NCI-H524 treated with DMSO at 0.1 percent for 48 hours (cell line): ENCODE measurements at places on chromosomes 16 and 17.

GRCh38 chr16:86455116-86455515 is 55.2 kb upstream of the FOXF1 start:
- no peak for DNase-seq

DNA sequence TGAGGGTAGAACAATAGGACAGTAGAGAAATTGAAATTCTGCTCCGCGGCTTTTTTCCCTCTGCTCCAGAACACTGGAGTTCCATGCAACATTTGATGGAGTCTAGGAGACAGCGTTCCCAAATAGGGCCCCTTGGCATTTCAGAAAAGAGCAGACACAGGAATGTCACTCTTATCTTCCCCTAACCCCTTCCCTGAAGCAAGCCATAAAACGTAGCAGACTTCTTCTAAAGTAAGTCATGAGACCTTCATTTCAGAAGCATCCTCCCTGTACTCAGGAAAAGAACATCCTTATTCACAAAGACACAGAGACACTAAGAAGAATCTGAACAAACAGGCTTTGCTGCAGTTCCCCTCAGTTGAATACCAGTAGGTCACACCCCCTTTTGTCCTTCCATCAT is 296.1 kb upstream of the SOX9 start:
- no peak for DNase-seq

GRCh38 chr17:79109584-79109983 is 35.0 kb downstream of the ENGASE start:
- no peak for DNase-seq

GRCh38 chr17:38967290-38967738 is at the start of gene FBXO47:
TSS of gene FBXO47 (minus strand) at chr17:38967403. CDS start at chr17:38963025, 4,378 bp downstream.
- DNase-seq, result no peak

GRCh38 chr17:64022611-64023063 is 2.2 kb upstream of the ICAM2 start:
- DNase-seq, result no peak

- peak; percentile 45 for DNase-seq
Observed at GRCh38 chr17:10127819-10128425, 70.5 kb downstream of the GAS7 start.

- DNase-seq, result no peak
Observed at GRCh38 chr17:76304226-76305134, 3.6 kb downstream of the QRICH2 start.

GRCh38 chr17:77736721-77737120 is 221.8 kb upstream of the TNRC6C start:
- DNase-seq, result no peak

GRCh38 chr17:81329927-81330883 is 35.1 kb upstream of the SLC38A10 start:
- no peak for DNase-seq

GRCh38 chr17:1919201-1919600 is 89.4 kb downstream of the RPA1 start:
- DNase-seq, result no peak

DNA sequence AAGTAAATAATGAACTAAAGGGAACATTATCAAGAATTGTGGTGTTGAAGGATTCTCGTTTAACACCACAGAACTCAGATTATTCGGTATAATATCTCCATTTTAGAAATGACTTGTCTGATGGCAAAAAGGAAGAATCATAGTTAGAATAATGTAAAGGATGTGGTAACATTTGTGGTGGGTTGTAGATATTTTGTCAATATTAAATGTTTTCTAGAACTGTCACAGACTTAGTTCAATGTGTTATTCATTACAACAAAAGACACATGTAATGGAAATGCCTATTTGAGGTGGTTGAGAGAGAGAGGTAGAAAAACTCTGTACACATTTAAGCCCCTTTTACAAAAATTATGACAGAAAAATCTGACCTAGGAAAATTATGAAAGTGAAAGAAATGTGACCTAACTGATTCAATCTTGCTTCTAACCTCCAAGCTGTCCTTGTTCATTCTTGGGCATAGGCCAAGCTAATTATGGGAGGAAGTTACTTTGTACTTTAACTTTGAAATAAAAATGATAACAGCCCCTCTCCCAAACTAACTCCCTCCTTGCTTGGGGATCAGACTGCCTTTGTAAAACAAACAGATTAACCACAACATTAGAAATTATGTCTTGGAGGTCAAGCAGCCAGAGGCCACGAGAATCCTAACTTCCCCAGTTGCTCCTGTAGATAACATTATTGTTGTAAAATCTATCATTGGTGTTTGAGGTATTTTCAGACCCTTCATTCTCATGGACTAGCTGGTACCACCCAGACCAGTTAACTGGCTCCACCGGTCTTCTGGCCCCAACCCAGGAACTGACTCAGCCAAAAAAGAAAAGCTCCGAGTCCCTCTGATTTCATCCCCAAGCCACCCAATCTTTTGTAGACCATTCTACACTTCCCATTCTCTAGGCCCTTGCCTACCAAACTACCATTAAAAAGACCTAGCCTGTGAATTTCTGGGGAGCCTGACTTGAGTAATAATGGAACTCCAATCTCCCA is 1287.8 kb upstream of the CDH8 start:
- DNase-seq, result no peak

- DNase-seq, result no peak
Observed at GRCh38 chr16:5551909-5552308, 454.3 kb upstream of the EEF2KMT start.

DNA sequence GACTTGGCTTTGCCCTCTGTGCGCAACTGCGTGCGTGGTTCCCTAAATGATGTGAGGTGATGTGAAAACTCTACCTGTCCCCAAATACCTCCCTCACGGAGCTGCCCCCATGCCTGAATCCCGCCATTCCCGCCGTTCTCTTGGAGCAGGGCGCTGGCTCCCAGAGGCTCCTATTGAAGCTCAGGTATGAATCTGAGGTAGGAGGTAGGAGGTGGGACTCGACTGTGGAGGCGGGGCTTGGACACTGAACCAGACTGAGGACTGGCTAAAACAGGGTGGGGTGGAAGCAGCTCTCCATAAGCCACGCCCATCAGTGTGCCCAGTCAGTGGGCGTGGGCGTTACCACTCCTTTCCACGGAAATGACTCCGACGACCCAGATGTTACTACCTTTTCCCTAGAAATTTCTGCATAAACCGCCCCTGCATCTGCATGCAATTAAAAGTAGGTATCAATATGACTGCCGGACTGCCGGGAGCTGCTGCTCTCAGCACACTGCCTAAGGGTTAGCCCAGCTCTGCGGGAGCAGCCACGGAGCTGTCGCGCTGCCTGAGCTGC is 41.0 kb downstream of the FOXL1 start:
- DNase-seq, result no peak

GRCh38 chr17:7321466-7321865 is 6.3 kb upstream of the GPS2 start:
- no peak for DNase-seq

- no peak for DNase-seq
Observed at GRCh38 chr17:48173191-48173984, 65.8 kb downstream of the SNX11 start.

- no peak for DNase-seq
Observed at GRCh38 chr17:78423961-78424675, 45.7 kb downstream of the PGS1 start.

DNA sequence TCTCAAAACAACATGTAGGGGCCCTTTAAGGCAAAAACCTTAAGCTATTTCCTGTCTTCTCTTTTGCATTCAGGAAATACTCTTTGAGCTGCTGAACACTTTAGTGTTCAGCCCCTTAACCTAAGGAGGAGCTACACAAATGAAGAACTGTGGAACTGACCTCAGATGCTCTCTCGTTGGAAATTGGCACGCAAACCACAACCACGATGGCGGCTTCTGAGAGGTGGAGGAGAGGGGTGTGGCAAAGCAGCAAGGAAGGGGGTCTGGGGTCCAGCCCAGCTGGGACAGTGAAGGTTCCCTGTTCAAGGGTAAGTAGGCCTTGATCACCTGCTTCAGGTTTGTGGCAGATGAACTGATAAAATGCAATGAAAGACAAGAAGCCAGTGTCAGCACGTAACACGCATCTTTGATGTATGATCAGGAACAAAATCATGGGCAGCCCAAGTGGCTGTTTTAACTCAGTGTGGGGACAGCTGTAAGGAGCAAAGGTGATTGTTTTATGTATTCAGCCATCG is 291.6 kb upstream of the TNRC6C start:
- DNase-seq, result no peak

DNA sequence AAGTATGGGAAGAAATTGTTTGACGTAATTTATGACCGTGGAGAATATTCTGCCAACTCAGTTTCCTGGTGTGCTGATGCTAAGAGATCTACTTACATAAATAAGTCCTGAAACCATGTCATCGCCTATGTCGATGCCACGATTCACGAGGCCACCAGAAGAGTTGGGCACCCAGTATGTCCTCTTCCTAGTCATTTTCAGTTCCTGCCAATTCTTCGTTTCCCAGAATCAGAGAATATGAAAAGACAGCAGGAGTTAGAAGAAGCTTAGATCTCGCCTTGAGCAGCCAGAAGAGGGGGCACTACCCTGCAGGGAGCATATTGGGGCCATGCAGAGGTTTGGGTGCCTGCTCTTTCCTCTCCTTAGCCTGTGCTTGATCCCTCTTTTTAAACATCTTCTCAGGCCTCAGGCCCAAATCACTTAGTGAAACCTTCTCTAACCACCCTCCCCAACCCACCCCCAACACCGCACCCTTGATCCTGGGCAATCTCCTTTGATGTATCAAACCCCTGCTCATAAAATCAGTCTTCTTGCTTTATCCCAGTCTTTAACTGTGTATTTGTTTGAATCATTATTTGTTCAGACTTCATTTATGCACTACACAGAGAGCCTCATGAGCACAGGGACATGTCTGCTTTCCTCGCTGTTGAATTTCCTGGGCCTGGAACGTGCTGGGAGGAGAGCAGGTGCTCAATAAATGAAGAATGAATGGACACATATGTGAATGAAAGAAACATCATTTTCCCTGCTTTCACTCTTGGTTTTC is 12.2 kb upstream of the LONP2 start:
- no peak for DNase-seq

DNA sequence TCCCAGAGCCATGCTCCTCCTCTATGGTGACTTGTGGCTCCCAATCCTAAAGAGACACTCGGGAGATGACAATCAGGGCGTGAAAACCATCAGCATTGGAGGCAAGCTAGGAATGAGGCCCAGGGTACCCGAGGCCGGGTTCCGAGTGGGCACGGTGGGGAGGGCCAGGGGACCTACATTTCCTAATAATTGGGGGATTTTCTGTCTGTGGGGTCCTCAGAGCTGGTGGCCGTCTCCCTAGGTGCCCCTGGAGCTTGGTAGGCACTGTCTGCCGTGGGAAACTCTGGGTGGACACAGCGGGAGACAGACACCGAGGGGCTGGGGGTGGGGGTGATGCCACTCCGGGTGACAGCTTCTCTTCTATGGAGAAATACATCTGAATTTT is 312.5 kb upstream of the TNRC6C start:
- no peak for DNase-seq

DNA sequence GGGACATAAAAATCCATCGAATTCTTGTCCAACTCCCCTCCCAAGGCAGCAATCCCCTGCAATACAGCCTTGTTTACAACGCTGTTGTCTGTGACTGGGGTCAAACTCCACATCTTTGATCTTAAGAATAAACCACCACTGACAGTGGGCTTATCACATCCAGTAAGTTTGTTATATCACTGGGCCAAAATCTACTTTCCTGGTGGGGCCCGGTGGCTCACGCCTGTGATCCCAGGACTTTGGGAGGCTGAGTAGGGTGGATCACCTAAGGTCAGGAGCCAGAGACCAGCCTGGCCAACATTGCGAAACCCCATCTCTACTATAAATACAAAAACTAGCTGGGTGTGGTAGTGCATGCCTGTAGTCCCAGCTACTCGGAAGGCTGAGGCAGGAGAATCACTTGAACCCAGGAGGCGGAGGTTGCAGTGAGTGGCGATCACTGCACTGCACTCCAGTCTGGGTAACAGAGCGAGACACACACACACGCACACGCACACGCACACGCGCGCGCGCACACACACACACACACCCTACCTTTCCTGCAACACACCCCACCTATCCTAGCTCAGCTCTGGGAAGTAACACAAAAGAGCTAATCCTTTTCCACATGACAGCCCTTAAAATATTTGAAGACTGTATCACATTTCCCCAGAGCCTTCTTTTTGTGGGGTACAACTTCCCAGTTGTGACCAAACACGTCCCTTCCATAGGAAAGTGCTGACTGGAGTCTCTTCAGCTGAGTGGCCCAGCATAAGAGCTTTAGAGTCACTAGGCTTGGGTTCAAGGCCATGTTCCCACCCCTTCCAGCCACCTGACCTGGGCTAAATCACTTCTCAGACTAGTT is 20.9 kb upstream of the ABCC1 start:
- no peak for DNase-seq

- DNase-seq, result no peak
Observed at GRCh38 chr17:77763023-77763422, 195.5 kb upstream of the TNRC6C start.

- no peak for DNase-seq
Observed at GRCh38 chr17:75876190-75876937, 2.0 kb downstream of the TRIM47 start.

DNA sequence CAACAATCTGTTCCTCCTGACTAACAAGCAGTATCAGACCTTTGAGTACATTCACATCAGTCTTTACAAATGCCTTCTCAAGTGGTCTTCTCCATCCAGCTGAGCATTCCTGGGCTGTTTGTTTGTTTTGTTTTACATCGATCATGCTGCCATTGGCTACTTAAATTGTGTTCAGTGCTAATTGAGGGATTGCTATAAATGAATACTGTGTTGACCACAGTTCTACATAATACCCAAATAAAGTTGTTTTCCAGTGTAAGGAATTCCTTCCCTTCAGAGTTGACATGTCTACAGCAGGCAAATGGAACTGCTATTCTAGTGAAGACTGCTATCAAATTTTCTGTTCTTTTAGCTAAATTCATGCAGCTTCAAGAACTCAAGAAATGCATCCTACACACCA is 3.2 kb downstream of the CDH8 start:
- no peak for DNase-seq

- no peak for DNase-seq
Observed at GRCh38 chr16:2040787-2041522, 6.7 kb downstream of the NTHL1 start.

- DNase-seq, result no peak
Observed at GRCh38 chr16:88434353-88434690, 18.8 kb upstream of the ZFPM1 start.

- peak; percentile 25 for DNase-seq
Observed at GRCh38 chr17:39939588-39940419, 12.3 kb downstream of the LRRC3C start.

DNA sequence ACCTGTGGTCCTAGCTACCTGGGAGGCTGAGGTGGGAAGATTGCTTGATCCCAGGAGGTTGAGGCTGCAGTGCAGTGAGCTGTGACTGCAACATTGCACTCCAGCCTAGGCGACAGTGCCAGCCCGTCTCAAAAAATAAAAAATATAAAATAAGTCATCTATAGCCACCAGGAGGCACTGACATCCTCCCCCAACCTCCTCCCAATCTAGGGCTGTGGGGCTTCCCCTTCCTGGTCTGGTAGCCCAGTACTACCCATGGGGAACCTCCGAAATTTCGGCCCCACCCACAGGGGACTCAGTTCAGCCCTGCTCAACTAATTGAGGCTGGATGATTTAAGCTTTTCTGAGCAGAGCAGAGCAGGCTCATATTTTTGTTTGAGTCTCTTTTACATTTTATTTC is 3.2 kb downstream of the ZSCAN10 start:
- no peak for DNase-seq

- no peak for DNase-seq
Observed at GRCh38 chr16:51867386-51868065, 679.4 kb downstream of the TOX3 start.
